ENCODE measurements at places on chromosomes 12 and 14.

DNA sequence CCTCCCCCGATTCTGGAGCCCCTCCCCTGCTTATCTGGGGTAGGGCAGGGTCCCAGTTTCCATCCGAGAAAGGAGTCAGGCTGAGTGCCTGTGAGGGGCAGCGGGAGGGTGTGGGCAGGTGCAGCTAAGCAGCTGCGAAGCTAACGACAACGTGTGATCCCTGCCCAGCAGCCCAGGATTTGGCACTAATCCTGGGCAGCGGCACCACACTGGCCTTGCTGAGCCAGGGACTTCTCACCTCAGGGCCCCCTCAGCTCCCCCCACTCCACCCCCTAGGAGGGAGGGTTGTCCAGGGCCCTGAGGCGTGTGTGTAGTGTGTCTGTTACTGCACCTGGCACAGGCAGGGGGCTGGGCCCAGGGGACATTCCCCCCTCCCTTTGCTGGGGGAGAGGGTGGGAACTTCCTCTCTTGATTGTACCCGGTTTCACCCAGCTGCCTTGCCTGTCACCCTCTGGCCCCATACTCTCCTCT, 1.8 kb downstream of the SMIM41 start:
- DNase-seq = no peak

DNA sequence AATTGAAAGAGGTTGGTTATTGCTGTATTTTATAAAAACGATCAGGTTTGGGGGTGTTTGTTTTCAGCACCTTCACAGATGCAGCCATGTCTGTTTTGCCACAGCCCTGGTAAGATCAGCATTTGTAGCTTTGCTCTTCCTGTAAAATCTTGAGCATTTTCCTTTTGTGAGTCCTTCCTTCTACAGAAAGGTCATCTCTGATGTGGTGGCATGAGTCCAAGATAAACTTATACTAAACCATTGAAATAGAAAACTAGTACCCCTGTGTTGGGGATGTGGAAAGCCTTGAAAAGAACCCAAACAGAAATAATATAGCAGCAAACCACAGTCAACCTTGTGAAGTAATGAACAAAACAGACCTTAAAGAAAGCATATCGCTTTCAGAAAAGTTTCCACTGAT, 85.5 kb downstream of the TGFB3 start:
- no peak for DNase-seq

DNA sequence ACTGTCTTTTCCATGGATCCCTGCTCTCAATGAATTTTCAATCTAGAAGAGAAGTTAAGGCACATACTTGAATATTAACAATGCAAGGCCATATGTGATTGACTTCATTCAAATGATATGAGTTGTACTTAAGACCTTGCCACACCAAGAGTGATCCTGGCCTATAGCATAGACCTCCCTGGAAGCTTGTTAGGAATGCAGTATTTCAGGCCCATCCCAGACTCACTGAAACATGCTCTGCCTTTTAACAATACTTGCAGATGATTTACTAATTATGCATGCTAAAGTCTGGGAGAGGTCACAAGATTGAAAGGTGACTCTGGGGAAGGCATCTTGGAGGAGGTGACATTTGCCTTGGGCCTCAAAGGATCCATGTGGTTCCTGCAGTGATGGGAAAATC, 43.2 kb downstream of the RFX4 start:
- DNase-seq = no peak

GRCh38 chr12:14846876-14847580, 3.7 kb upstream of the ART4 start:
- DNase-seq = no peak

DNA sequence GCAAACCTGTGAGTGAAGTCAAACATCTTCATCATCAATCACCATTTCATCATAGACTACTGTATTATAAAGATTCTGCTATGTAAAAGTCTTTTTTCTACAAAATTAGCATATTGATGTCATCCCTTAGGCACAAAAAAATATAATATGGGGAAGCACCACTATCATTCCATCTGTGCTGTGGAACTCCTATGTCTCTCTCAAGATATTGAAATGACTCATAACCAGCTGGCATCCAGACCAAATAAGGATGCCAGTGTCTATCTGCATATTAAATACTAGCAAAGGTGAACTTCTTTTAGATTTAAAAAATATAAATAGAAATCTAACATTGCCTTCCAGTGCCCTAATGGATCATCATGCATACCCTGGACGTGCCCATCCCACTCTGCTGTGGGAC, 17.9 kb upstream of the DCAF5 start:
- no peak for DNase-seq

- DNase-seq = no peak
Observed at GRCh38 chr12:14260011-14260993, 105.2 kb upstream of the ATF7IP start.

DNA sequence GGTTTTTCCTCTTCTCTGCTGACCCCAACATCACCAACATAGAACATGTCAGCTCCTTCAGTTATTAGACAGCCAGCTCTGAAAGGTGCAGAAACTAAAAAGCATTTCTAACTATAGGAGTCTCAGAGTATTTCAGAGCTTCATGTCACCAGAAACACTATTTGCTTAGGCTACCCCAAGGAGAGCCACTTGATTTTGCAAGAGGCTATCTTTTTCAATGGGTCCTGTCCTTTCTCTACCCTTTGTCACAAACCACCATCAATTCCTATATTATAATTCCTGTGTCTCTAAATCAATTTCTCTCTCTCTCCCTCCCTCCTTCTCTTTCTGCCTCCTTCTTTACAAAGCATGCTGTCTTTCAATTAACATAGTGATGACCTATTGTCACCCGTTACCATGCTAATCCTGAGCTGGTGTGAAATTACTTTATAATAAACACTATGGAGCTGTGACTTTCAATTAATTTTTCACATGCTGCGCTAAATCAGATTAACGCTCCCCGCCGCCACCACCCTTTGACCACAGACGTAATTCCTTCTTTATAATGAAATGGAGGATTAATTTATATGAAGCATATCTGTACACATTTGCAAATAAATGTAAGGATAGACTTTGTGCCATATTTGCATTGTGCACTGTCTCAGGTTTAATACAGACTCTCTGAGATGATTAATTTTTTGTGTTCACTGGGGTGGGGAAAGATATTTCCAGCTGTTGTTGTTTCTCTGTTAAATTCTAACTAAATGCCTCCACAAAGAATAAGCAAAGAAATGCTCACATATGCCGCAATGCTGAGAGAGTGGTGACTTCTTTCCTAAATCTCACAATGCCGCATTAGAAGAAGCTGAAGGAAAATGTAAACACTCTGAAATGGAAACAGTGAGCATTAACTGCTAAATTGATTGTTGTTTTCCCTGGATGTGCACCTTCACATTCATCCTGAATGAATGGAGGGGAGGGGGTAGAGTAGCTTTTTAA, 418.6 kb downstream of the PDZRN4 start:
- no peak for DNase-seq

Data from activated CD8-positive, alpha-beta T cell treated with anti-CD3 and anti-CD28 coated beads, Interleukin-2, amount 10 ng/mL, durations not matched to agents 7 days and 5 days (primary cell).